ENCODE measurements at places on chromosomes 2 and 18.

- DNase-seq: no peak
Measured at GRCh38 chr2:197615016-197615652, 60.3 kb downstream of the RFTN2 start.

DNA sequence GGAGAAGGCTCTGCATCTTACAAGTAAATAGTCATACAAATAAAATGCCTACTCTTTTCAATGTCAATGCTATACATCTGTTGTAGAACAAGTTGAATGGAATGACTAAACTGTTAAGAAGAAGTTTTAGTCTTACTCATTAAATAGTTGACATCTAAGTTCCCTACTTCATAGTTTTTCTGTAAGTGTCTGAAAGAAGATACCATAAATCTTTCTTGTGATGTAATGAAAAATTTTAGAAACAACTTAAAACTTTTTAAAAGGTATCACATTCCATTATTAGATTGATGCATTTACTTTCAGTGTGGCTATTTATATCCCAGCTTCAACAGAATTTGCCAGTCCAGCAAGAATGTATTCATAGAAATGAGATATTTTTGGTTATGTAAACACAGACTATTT is 185.2 kb upstream of the EPC2 start:
- DNase-seq: no peak

DNA sequence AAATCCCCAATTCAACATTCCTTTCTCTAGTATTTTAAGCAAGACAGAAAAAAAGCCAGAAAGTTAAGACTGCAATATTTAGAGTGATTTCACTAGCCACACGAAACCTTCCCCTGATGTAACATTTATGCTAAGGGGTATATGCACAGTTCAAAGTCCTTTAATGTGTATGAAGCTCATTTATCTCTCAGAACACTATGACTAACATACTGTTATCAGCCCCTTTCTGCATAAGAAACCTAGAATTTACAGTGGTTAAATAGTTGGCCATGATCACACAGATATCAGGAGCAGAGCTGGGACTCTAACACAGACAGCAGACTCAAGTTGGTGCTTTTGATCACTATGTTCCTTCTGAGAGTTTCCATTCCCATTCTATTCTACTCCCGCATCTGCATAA is 185.5 kb downstream of the CDH2 start:
- no peak for DNase-seq

- DNase-seq: no peak
Measured at GRCh38 chr2:219638948-219639755, 11.7 kb downstream of the SLC4A3 start.

GRCh38 chr2:230929381-230930148 is 4.5 kb upstream of the GPR55 start:
- no peak for DNase-seq

DNA sequence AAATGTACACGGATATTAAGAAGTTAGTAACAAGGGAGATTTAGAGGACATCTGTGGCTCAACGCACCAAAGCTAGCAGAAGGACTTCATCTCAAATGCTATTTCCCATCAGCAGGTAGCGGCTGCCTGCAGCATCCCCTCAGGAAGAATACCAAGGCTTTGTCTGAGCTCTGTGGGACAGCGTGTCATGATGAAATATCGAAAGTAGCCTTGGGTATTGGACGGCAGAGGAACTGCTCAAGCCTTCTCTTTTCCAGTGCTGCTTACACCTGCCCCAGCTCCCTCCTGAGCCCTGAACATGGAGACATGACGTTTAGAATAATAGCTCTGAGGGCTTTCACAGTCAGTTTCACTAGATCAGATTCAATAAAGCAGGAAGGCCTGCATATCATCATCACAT is 241.6 kb downstream of the SUCLG1 start:
- DNase-seq: no peak

- no peak for DNase-seq
Measured at GRCh38 chr2:176752295-176752694, 460.3 kb upstream of the HNRNPA3 start.

DNA sequence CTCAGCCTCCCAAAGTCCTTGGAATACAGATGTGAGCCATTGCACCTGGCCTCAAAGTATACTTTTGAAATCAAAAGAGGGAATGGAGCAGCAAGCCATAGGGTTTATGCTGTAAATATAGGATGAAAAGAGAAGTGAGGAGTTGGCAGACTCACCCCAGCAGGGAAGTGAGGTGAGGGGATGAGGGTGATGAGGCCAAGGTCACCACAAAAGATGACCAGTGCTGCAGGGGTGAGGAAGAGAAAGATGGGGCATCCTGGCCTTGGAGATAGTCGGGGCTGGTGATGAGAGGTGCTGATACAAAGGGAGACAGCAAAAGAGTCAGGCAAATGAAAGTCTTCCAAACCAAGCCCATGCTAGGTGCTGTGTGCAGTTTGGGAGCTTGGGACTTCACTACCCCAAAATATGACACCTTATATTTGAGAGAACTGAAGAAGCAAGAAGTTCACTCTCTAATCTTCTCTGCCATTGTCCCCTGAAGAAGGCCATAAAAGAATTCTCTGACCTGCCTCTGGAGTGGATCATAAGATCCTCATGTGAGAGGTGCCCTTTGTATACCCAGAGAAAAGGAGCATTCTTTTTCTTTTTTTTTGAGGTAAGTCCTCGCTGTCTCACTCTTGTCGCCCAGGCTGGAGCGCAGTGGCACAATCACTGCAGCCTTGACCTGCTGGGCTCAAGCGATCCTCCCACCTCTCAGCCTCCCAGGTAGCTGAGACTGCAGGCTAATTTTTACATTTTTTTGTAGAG is 31.0 kb downstream of the TGIF1 start:
- no peak for DNase-seq

All from NK-92 treated with Interleukin-12 subunit alpha and Interleukin-12 subunit beta, amount 100 ng/mL, for 24 hours (cell line).